ENCODE measurements at places on chromosomes 6 and 20.

- DNase-seq, result no peak
These were observed 163.4 kb downstream of the FARS2 start for GRCh38 chr6:5424726-5425125.

DNA sequence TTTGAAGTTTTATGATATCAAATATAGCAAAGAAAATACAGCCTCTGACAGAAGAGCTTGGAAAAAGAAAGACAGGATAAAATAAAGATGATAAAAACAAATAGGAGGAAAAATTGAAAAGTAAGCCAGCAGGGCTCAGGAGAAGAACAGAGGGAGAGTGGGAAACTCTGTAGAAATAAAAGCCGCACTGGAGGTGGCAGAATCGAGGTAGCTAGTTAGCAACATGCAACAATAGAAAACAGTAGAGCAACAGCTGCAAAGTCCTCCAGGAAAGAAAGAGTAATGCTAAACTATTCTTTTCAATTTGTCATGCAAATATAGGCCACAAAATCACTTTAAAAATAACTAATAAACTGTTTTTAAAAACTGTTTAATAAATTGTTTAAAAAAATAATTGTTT lies 28.8 kb downstream of the HBS1L start:
- no peak for DNase-seq

GRCh38 chr6:135909737-135910387 lies 58.4 kb downstream of the PDE7B start:
- DNase-seq, result peak; percentile 40

GRCh38 chr6:11428371-11428770 lies 109.2 kb upstream of the TMEM170B start:
- DNase-seq, result no peak

DNA sequence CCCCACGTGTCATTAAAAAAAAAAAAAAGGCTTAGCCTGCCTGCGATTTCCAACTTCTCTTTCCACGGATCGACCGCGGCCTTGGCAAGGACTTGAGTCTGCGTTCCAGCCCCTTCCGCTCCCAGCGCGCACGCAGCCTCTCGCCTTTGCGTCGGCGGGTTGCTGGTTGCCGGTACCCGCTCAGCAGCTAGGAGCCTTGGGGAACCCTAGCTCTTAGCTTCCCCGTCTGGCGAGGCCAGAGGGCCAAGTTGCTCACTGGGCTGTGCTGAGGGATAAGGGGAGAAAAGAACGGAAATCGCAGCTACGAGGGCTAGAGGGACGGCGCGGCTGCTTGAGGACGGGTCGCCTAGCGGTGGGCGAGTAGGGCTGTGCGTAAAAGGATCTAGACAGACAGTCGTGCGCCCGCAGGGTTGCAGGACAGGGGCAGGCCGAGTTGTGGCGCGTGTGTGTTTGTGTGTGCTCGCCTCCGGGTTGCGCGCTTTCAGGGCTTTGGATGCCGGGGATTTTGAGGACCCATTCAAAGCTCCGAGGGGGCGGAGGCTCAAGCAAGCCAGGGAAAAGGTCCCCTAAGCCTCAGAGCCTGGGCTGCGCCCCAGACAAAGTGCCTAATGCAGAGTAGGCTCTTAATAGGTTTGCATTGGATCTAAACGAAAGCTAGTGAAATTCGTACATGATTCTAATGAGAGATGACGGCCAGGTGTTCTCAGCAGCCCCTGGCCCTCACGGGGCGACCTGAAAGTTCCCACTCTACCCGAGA lies 40.5 kb upstream of the OSTM1 start:
- no peak for DNase-seq

DNA sequence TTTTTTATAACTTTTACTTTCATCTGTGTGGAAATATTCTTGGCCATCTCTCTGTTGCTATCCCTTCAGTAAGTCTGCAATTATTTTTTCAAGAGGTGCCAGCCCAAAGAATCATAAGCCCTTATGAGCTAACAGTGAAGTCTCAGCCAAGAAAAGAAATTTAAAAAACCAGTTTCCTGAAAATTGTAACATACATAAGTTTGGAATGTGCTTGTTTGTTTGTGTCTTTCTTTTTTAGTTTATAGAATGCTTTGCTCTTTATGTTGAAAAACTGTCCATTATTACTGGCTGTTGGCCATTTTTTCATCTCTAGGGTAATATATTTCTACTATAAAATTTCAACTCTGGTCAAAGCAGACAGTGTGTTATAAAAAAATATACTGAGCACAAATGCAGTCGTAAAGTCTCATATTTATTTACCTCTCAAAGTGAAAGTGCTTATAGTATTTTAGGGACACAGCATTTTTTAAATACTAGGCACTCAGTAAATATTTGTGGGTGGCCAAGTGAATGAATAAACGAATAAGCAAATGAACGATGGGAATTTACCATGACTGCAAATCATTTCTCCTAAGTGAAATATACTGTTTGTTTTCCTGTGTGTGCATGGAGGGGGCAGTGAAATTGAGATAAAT lies 659.7 kb downstream of the KIF16B start:
- DNase-seq, result no peak

GRCh38 chr6:37277001-37277409 lies 19.1 kb upstream of the TMEM217 start:
- DNase-seq, result no peak

- peak; percentile 90 for DNase-seq
These were observed 14.3 kb downstream of the CAPN11 start for GRCh38 chr6:44172731-44173500.

DNA sequence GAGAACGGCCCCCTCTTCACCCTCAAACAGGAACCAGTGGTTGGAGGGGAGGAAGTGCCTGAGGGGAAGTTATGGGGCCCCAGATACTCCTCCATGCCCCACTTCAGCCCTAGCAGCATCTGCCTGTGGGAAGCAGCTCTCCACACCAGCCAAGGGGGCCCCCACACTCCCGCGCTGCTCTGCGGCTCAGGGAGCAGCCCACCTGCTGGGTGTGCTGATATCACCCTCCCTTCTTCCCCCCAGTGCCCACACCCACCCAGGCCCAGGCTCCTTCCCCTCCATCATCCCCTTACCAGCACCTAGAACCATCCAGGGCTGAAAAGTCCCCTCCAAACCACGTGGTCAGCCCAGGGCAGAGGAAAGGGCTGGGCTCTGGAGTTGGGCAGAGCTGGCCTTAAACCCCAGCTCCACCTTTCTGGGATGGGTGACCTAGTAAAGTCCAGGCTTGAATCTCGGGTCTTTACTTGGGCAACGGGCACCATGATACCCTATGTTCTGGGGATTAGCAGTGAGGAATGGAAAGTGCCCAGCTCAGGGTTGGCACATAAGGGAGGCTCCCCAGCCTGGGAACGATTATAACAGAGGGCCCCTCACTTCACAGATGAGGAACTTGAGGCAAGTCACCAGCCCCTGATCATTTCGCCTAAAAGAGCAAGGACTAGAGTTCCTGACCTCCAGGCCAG lies 663 bp downstream of the LST1 start:
- peak; percentile 40 for DNase-seq

DNA sequence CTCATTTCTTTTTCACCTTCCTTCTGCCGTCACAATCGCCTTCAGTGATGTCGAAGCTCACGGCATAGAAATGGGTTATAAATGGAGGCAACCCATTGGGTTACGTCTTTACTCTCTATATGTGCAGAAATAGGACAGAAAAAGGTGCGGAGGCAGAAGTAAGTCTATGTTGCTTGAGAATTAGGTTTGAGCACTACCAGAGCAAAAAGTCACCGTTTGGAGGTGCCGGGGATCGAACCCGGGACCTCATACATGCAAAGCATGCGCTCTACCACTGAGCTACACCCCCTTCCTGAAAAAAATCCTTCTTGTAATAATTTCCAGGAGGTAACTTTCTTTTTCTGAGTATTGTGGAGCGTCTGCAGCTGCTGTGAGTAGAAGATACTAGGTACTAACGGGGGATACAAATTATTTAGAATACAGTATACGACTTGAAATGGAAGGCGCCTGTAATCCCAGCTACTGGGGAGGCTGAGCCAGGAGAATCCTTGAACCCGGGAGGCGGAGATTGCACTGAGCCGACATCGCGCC lies 134.2 kb downstream of the TRIM27 start:
- DNase-seq, result peak; percentile 52

DNA sequence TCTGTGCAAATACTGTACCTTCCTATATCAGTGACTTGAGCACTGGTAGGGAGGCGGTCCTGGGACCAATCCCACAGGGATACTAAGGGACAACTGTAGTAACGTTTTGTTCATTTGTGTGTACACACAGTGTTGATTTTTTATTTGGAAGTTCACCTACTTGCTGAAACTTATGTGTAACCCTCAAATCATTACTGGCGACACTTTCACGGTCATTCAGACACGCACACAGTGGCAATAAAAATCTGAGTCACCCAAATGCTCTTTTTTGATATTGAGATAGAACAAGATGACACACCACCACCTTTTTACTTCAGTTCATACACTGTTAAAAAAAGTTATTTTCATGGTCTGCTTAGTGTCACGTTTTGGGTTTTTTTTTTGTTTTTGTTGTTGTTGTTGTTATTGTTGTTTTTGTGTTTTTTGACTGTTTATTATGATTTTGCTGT lies 79.8 kb downstream of the QKI start:
- DNase-seq, result no peak

- no peak for DNase-seq
These were observed 29.3 kb downstream of the GMPR start for GRCh38 chr6:16267428-16268263.

GRCh38 chr6:1864496-1864895 lies 254.8 kb downstream of the FOXC1 start:
- DNase-seq, result no peak

GRCh38 chr20:25291432-25292133 lies 43.7 kb downstream of the PYGB start:
- no peak for DNase-seq

GRCh38 chr6:153485072-153485471 lies 354.0 kb upstream of the RGS17 start:
- DNase-seq, result peak; percentile 6

All from stomach (tissue), 19 donors.